ENCODE measurements at places on chromosomes 13 and 19. TPM values are rescaled to one million over a fixed set of nuclear protein-coding genes. Genes with fewer than 3 reads are reported as not detected.
A peak's percentile ranks its signal among the peaks of the same experiment; 100 is the strongest.

DNA sequence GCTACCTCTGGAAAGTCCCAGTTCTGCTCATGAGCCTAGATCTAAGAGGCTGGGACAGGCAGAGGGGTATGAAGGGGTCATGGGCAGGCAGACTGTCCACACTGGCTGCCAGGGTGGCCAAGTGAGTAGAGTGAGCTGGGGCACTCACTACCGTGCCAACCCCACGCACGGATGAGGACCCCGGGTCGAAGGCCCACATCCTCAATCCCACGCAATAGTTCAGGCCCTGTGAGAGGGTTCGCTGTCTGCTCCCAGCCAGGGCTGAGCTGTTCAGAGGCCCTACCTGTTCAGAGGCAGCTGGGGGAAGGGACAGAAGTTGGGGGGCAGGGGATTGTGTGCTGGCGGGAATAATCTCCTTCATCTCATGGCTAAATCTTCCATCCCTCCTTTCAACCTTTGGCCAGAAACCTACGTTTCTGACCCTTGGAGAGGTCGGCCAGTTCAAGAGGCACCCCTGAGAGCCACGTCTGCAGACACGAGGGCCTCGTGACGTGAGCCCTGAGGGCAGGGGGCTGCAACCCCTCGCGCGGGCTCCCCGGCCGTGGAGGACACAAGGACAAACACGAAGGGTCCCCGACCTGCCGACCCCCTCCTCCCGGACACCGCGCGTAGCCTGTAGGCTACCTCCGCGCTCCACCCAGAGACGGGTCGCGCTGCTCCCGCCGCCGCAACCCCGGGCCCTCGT is 1.0 kb upstream of the RPS5 start:
- peak; percentile 71 for DNase-seq

DNA sequence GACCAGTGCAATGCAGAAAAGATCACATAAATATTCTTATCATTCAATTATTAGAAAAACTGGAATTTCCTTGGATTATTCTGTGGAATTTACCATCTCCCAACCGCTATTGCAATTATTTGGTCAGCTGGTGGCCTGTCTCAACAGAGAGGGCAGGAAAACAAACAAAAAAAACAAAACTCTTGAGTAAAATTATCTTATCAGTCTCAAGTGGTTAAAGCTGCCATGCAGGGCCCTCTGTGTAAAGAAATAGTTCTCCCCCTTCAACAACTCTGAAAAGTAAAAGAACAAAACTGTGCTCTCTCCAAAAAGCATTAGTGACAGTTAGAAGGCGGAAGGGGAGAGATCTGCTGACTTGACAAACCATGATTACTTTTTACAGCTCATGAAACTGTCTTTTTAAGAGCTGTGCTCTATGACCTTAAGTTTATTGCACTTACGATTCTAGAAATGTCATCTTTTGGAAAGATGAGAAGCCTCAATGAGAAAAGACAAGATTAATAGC is 152.3 kb downstream of the DLEU7 start:
- DNase-seq = no peak

The DIAPH3 gene
- total RNA-seq = 8.3 TPM

DNA sequence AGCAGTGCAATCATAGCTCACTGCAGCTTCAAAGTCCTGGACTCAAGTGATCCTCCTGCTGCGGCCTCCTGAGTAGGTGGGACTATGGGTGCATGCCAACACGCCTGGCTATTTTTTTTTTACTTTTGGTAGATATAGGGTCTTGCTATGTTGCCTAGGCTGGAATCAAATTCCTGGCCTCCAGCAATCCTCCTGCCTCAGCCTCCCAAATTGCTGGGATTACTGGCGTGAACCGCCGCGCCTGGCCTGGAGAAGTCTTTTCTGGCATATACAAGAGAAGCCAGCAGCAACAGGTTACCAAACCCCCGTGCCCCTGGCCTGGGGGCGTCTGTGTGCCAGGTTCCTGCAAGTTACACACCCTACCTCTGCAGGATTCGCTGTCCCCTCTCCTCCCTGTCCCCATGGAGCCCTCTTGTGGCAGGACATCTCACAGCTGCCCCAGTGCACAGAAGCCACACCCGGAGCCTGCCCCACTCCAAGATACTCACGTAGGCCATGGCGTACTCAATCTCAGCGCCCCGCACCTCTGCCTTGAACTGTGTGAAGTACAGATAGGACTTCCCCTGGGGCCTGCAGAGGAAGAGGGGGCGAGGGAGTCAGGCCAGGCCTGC is 9.9 kb downstream of the MYDGF start:
- peak; percentile 77 for DNase-seq

The CEACAM19 gene
- total RNA-seq = 1.2 TPM

The TBXA2R gene
- 1.5 TPM for total RNA-seq

- DNase-seq = no peak
Observed at GRCh38 chr13:72122661-72123255, 255.8 kb upstream of the DACH1 start.

- DNase-seq = peak; percentile 83
Observed at GRCh38 chr13:113407531-113408393, 43.8 kb upstream of the GRTP1 start.

- no peak for DNase-seq
Observed at GRCh38 chr13:94063096-94063495, 416.4 kb downstream of the DCT start.

- no peak for DNase-seq
Observed at GRCh38 chr13:97659602-97660001, 225.6 kb downstream of the RAP2A start.

DNA sequence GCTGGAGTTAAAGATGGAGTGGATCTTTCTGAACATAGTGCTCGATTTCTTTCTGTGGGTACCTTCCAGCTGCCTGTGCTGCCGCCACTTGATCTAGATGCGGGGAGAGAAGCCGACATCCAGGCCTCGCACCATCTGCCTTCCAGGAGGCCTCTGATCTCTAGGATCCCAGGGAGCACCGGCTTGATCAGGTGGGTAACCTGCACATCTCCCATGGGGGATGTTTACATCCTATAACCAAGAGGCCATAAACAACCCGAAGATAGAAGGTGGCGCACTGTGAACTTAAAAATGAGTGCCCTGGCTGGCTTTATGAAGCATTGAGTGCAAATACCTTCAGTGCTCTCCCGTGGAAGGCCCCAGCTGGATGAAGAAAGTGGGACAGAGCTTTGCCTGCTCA is at the start of gene C13orf42:
TSS of gene C13orf42 (minus strand) at position 101 of the 400 bp plus-strand sequence. CDS start at position 36, 65 bp downstream.
- no peak for DNase-seq

GRCh38 chr13:103325672-103326071 is 259.5 kb upstream of the SLC10A2 start:
- no peak for DNase-seq

The CALR3 gene
- total RNA-seq = not detected

GRCh38 chr13:25111585-25111956 is 15.6 kb downstream of the PABPC3 start:
- DNase-seq = no peak

GRCh38 chr19:15885167-15885566 is 12.7 kb downstream of the CYP4F2 start:
- DNase-seq = no peak

DNA sequence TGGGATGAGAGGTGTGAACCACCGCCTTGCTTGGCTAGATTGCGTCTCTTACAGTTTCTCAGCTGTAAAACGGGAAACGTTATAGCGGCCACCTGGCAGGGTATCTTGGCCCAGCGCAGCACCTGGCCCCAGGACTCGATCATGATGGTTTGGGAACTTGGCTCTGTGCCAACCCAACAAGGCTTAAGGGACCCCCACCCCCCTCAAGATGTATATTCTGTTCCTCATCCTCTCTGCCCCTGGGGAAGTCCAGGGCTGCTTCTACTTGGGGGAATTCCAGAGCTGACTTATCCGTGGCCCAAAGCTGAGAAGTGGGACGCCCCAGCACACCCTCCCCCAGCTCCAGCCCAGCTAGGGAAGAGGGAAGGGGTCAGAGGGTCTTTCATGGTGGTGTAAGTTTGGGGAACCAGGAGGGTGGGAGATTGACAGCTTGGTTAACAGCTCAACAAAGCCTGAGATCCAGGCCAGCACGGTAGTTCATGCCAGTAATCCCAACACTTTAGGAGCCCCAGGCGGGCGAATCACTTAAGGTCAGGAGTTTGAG is 695 bp downstream of the ICAM1 start:
- peak; percentile 58 for DNase-seq

The PSMD8 gene
- 285 TPM for total RNA-seq

The GAS6 gene
- 417 TPM for total RNA-seq

- no peak for DNase-seq
Observed at GRCh38 chr13:33934951-33935371, 117.0 kb downstream of the RFC3 start.

DNA sequence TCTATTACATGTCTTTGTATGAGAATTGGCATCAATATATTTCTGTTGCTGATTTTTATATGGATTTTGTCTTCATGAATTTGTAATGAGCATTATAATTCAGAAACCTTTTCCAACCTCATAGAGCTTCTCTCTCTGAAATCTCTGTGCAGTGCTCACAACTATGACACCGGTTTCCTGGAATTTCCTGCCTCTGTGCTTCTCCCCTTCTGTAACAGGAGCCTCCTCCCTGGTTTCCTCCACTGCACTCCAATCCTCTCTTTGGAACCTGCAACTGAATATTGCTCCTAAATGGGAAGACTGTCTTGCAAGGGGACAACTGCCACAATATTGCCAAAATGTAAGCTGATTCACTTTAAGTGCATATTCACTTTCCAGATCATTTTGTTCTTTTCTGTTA is 1147.9 kb downstream of the UQCRFS1 start:
- DNase-seq = no peak

DNA sequence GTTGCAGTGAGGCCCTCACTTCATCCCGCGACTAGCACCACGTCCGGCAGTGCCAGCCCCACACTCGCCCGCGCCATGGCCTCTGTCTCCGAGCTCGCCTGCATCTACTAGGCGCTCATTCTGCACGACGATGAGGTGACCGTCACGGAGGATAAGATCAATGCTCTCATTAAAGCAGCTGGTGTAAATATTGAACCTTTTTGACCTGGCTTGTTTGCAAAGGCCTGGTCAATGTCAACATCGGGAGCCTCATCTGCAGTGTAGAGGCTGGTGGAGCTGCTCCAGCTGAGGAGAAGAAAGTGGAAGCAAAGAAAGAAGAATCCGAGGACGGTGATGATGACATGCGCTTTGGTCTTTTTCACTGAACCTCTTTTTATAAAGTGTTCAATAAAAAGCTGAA is 48.6 kb downstream of the NLRP12 start:
- no peak for DNase-seq

The GSX1 gene
- total RNA-seq = not detected

The AXL gene
- 355 TPM for total RNA-seq

DNA sequence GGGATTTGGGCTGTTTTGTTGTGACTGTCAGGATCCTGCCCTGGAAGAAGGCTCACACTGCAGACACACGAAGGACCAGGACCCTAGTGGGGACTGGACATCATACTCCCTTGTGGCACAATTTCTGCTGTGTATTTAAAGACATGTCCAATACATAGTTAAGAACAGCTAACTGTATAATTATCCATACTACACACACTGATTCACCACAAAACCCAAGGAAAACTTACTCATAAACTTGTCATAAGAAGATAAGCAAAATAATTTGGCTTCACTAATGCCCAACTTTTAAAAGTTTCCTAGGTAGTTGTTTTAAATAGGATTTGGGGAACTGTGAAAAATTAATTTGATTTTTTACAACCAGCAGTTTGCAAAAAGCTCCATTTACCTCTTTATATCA is 46.1 kb downstream of the LATS2 start:
- DNase-seq = no peak

DNA sequence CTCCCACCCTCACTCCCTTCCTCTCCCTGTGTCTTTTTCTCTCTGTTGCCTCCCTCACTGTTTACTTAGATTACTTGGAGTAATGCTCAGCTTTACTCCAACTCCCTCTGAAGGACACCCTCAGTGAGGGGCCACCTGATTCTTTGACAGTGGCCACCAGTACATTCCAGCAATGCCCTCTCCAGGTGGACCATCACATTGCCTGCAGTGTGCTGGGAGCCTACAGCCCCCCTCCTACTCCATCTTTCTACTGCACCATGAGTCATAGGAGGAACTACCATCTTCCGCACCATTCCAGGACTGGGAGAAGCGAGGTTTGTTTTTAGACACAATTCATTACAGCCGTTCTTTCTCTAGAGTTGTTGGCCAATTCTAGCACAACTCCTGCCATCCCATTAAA is 96.6 kb upstream of the POSTN start:
- no peak for DNase-seq

DNA sequence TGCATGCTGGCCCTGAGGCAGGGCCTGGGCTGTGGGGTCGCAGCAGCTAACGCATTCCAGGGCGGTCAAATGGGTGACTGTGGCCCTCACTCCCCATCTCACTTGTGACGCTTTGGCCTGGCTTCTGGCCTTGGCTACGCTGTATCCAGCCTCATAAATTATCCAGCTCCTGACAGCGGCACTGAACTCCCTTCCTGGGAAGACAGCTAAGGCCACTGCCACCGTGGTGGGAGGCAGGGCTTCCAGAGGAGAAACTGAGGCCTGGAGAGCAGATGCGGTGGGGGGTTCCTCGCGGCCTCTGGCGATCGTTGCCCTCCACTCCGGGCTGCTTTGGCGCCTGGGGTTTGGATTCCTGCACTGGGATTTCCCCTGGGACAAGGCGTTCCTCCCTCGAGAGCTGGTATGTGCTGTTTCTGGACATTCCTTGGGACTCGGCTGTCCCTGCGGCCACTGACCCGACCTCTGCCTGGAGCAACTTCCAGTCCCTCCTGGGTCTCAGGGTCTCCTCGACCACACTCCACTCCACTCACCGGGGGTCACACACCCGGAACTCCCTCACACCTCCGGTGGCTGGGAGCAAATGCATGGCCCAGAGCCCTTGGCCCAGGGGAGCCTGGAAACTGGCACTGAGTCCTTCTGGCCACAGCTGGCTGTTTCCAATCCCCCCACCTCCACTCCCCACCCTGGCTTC is 3.4 kb downstream of the TBXA2R start:
- DNase-seq = no peak

The RNF126 gene
- 38.7 TPM for total RNA-seq

The KCNN1 gene
- under 0.01 TPM for total RNA-seq

The ERICH4 gene
- total RNA-seq = not detected

DNA sequence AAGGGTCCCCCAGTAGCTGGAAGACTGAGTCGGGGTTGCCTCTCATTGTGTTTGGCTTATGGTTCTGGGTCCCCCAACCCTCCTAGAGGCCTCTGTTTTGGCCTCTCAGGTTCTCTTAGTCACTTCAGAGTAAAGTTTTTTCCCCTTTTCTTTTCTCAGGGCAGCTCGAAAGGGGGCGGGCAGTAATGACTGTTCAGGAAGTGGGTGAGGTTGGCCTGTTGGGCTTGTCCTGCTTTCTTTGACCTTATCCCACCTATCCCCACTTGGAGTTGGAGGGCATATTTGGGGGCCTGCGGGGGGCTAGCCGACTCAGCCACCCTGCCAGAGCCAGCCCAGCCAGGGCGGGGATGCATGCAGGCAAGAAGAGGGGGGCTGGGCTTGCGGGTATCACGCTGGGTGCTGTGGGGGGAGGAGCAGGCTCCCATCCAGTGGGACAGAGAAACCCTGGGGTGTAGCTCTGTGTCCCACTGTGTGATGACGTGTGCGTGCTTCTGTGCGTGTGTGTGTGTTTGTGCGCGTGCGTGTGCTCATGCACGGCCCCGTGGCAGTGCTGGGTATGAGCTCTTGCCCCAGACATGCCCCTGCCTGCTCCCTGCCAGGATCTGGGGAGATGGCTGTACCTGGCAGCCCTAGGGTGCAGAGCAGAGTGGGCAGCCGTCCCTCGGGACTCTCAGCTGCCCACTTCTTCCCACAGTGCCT is 1.4 kb downstream of the CIC start:
- peak; percentile 98 for DNase-seq

The LYPD3 gene
- total RNA-seq = 0.88 TPM

All from osteoblast (primary cell).